ENCODE measurements at places on chromosomes 5 and 9.

GRCh38 chr9:120886490-120886967, 9.5 kb upstream of the PHF19 start:
- DNase-seq = no peak

- no peak for DNase-seq
Measured at GRCh38 chr9:88476491-88477271, 58.3 kb upstream of the NXNL2 start.

GRCh38 chr5:110916381-110917049, 155.0 kb upstream of the TSLP start:
- no peak for DNase-seq

- DNase-seq = no peak
Measured at GRCh38 chr5:55407059-55407684, 99.4 kb downstream of the MTREX start.

GRCh38 chr9:17236147-17236546, 101.3 kb downstream of the CNTLN start:
- no peak for DNase-seq

DNA sequence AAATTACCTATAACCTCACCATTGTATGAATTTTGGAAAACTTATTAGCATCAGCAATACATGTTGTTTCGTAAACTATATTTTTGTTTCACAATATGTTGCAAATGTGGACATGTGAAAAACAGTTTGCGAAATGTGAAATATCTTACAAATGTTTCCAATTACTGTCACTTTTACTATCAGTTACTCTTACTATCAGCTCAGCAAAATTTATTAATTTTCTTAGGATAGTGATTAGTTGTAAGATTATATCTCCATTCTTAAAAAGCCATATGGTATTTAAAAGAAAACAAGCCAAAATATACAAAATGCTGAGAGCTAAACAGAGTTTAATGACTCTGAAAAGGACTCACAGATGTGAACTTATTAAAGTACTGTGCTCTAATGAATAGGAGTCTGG, 111.9 kb upstream of the LPAR1 start:
- DNase-seq = no peak

GRCh38 chr9:37753489-37754190, at the start of gene TRMT10B:
Gene TRMT10B (plus strand): TSS chr9:37753805. CDS start chr9:37761932, 8,127 bp downstream.
- peak; percentile 89 for DNase-seq

GRCh38 chr5:179060116-179061008, at the start of gene ZNF354C:
Gene ZNF354C (plus strand): TSS chr5:179060373. CDS start chr5:179062069, 1,696 bp downstream.
- peak; percentile 39 for DNase-seq

GRCh38 chr9:128124873-128125579, 2.5 kb downstream of the PTGES2 start:
- DNase-seq = no peak

GRCh38 chr5:83547161-83547560, 75.6 kb downstream of the VCAN start:
- no peak for DNase-seq

- DNase-seq = no peak
Measured at GRCh38 chr5:19795218-19795617, 192.8 kb downstream of the CDH18 start.

- no peak for DNase-seq
Measured at GRCh38 chr5:38639377-38640358, 83.2 kb upstream of the LIFR start.

GRCh38 chr9:92165484-92165883, 50.3 kb upstream of the SPTLC1 start:
- no peak for DNase-seq

DNA sequence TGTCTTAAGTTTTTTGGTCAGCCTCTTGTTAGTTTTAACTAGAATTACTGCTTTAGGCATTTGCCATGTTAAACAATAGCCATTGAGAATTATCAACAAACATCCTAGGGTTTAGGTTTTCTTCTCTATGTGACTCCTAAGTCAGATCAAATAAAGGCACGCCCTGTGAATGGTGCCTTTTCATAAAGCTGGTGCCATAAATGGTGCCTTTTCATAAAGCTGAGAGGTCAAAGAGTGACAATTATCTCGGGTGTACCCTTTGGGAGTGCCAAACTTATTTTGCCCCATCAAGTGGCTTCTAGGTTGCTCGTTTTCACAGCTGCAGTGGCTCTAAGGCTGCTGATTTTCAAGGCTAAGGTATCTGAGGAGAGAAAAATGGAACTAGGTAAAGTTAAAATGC, 391.6 kb downstream of the DMRTA1 start:
- DNase-seq = no peak

DNA sequence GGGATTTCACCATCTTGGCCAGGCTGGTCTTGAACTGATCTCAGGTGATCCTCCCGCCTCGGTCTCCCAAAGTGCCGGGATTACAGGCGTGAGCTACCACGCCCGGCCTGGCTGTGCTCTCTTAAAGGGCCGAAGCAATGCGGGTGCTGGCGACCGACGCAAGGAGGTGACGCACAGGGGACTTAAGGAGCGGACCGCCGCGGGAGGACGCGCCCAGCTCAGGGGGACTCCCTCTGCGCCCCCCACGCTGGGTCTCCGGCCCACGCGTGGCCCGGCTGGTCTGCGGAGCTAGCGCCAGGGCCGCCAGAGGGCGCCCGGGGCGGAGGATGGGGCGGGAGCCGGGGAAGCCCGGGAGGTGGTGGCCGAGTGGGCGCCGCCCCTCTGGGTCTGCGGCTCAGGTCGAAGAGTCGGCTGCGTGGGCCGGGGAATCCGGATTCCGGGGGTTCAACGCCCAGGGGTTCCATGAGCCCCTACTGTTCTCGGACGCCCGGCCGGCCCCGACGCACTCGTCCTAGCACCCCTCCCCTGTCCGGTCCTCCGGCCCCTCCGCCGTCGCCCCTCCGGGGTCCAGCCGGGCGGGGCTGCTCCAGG, 502 bp upstream of the CERCAM start:
- peak; percentile 93 for DNase-seq

GRCh38 chr5:74422671-74423070, 217.9 kb downstream of the ENC1 start:
- no peak for DNase-seq

GRCh38 chr9:100108559-100108958, 9.5 kb downstream of the INVS start:
- no peak for DNase-seq
